WTC11 (cell line): ENCODE measurements at places on chromosomes 11 and 22.

DNA sequence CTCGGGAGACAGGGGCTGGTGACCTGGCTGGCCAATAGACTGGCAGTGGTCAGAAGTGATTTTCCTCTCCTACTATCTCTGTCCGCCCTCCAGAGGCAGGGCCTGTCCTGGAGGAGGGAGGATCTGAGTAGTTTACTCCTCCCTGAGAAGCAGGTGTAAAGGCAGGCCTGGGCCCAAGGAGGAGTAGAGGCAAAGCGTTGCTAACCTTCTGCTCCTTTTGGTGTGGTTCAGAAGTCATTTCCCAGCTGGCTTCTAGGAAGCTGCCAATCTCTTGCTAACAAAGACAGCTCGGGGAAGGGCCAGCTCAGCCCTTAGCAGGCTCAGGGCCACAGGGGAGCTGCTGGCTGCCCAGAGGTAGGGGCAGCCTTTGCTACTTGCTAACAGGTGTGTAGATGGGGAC, 151.1 kb upstream of the NECTIN1 start:
- peak; percentile 21 for DNase-seq

DNA sequence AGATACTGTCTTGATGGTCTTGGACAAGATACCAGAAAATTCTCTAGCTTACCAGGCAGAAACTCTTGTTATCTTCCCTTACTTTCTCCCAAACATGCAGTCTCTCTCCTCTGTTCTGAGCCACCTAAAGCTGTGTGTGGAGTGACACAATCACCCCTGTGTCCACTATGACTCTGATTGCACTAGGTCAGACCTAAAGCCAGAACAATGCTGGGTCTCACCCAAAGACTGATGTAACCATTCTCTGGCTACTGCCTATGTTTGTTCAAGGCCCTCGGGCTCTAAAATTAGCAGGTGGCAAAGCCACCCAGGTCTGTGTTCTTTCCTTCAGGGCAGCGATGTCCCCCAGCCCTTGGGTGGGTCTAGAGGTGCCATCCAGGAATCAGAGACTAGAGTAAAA, 200.5 kb downstream of the KCNA4 start:
- no peak for DNase-seq

- DNase-seq = no peak
Measured at GRCh38 chr11:113420808-113421207, 33.2 kb downstream of the ANKK1 start.

- no peak for DNase-seq
Measured at GRCh38 chr22:45992737-45993136, 15.8 kb upstream of the WNT7B start.

GRCh38 chr11:79670882-79671281, 230.1 kb upstream of the TENM4 start:
- no peak for DNase-seq

- no peak for DNase-seq
Measured at GRCh38 chr11:2305788-2306451, 4.1 kb downstream of the TSPAN32 start.
